ENCODE measurements at places on chromosomes 4 and X.
A peak's percentile ranks its signal among the peaks of the same experiment; 100 is the strongest.

DNA sequence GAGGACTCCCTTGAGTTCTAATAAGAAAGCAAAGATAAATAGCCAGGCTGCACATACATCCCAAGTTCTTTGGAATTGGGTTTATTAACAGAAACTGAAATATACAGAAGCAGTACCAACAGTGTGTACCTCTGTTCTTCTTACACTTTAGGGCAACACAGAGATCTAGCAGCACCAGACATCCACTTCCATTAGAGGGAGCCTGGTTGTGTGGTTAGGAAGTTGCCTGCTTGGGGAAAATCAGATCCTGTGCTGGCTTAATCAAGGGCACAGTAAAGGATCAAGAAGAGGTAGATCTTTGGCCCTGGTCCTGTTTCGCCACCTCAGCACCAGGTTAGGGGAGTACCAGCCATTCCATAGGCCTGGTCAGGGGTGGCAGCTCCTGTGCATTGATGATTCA is 231.1 kb upstream of the ARHGAP24 start:
- no peak for DNase-seq

DNA sequence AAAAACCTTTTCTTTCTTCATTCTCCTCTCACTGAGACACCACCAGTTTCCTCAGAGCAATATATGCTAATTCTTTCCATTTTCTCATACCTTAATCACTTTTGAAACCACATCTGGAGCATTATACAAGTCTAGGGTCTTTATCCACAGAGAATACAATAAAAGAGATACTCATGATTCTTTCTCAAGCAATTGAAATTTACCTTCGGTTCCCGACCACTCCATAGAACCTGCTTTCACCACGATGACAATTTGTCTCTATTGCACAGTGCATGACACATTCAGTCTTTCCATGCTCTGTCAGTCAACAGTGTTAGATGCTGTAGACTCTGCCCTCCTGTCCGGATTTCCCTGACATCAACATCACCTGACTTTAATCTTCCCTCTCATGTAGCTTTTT is 409.3 kb upstream of the NWD2 start:
- no peak for DNase-seq

GRCh38 chr4:5399790-5400421 is 308.5 kb downstream of the EVC2 start:
- peak; percentile 53 for DNase-seq

GRCh38 chr4:39627413-39627812 is 11.3 kb downstream of the SMIM14 start:
- DNase-seq = no peak

DNA sequence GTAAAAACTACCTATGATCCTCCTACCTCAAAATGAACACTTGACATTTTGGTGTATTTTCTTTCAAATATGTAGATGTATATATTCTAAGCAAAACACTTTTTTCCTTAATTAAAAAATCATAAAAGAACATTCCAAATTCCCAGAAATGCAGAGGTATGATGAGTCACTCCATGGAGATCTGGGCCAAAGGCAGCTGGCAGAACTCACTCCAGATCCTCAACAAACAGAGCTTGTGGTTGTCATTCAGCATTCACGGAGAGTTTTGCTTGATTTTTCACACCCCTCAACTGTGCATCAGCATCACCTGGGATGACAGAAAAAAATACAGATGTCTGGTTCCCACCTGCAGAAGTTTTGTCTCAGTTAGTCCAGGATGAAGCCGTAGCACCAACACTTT is 144.6 kb downstream of the KIT start:
- no peak for DNase-seq

DNA sequence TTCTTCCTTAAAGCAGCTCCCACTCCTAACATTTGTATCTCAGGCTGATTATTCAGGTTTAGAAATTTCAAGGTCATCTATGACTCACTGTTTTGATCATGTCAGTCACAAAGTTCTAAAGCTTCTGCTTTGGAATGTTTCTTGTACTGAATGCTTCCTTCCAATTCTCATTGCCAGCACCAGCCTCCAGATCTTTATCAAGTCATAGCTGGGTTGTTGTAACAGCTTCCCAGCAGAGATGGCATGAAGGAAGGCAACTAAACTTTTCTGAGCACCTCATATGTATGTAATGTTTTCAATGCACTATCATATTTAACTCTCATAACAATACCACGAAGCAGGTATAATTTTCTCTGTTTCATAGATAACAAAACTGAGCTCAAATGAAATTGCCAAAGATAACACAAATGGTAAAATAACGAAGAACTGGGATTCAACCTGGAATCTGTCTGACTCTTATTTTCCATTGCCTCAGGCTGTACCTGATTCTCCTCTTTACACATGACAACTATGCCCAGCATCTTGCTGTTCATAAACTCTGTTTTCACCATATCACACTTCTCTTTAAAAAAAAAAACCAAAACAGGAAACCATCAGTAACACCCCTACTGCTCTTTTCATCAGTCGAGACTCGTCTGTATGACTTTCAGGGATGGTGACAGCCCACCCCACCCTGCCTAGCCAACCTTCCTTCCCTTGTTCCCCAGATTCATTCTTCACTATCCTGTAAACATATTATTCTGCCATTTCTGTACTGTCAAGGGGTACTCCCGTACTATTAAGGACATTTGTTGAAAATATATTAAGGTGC is 13.4 kb downstream of the TRPC3 start:
- DNase-seq = no peak

DNA sequence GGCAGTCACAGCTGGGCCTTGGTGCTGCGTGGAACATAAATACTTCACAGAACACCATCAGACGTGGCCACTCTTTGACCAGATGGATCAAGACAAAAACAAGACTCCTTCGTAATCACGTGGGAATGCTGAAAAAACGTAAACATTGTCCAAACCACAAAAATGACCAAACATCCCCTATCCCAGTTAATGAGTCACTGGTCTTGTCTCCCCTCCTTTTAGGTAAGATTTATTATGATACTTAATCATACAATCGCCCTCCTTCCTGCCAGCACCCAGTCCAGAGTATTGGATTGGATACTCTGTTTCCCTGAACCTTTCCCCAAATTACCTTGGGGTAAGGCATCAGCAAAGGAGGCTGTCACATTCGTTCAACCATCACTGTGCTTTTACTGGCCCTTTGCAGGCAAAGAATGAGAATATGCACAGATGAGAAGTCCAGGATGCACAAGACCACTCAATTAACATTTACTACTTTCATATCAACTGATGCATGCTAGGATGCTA is 601 bp upstream of the TCEANC start:
- no peak for DNase-seq

GRCh38 chr4:96262057-96262456 is 422.2 kb downstream of the PDHA2 start:
- DNase-seq = no peak

DNA sequence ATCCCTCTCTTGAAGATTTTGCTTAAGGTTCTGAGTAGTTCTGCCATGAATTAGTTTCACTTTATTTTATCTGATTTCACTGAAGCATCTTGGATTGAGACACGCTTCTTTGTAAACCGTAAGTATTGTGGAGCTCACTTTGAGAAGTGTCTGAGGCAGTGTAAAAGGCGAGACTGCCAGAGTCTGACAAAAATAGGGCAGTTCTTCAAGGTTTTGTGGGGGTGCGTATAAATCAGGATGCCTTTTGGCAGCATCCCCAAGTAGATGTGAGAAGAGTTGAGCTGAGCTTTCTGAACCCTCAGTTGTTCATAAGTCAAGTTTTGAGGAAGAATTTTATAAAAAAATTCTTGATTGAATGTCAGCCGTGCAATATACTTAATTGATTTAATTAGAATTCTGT is 76.3 kb downstream of the RBPJ start:
- no peak for DNase-seq

GRCh38 chr4:7348946-7349900 is 85.5 kb downstream of the PSAPL1 start:
- no peak for DNase-seq

DNA sequence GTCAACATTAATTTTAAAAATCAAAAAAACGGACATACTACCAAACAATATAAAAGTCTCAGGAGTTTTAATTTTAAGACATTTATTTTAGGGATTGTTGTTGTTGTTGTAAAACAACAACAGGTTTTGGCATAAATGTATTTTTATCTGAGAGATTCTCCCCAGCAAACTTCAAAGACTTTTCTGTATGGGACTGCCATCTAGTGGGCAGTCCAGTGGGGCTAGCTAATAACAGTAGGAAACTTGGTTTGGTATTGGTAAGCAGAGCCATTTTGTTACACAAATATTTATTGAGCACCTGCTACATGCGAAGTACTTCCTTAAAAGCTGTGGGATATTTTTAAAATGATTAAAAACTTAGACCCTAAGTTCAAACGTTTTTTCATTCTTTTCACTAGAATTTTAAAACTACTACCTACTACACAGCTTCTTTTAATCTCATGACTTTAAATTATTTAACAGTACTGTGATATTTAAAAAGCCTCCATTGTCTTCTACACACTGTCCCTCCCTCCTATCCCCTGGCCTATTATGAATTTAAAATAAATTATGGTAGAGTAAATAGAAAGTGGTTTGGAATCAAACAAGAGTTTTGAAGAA is 1028.4 kb upstream of the INTU start:
- DNase-seq = no peak

GRCh38 chr4:110096405-110096804 is 102.0 kb downstream of the ELOVL6 start:
- DNase-seq = no peak

DNA sequence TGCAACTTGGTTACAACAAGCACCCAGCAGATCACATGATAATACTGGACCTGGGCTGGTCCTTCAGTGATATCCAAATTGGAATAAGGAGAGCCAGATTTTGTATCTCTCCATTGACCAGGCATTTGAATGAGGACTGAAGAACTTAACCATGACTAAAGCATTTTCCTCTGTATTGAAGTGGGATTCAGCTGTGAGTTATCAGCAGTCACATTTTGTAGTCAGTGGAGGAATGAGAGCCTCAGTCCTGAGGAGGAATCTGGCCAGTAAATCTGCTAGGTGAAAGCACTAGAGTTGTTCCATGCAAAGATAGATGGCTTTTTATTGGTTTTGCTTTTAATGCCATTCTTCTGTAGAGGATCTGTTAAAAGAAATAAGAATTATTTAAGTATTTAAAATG is 1506.0 kb downstream of the PCDH7 start:
- no peak for DNase-seq

GRCh38 chrX:118350221-118350620 is 4.3 kb downstream of the WDR44 start:
- no peak for DNase-seq

DNA sequence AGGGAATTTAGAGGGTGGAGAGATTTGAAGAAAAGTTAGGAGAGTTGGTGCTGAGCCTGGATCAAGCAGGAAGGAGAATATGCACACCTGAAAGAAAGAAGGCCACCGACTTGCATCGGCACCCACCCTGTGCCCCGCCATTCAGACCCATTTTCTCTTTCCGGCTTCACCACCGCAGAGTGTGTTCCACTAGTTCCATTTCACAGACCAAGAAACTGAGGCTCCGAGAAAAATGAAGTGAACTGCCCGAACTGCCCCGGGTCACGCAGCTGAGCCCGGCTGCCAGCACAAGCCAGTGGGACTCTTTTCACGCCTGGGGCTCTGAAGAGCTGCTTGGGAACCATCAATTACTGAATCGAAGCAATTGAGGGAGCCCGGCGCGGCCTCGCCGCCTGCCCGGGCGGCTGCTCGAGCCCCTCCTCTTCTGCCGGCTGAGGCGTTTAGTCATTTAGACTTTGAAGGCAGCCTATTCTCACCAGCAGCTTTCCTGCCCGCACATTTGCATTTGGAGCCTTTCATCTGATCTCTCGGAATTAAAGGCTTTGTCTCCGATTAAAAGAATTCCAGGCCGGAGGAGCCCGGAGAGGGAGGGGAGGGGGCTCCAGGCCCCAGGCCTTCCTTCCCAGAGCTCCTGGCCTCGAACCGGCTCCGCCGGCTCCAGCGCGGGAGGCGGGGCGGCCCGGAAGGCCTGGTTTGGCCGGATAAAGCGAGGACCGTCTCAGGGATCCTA is 140.2 kb upstream of the PJA1 start:
- DNase-seq = no peak

- no peak for DNase-seq
Observed at GRCh38 chr4:99234331-99235010, 15.4 kb upstream of the ADH6 start.

GRCh38 chrX:80223982-80224579 is 196.2 kb upstream of the TENT5D start:
- DNase-seq = no peak

DNA sequence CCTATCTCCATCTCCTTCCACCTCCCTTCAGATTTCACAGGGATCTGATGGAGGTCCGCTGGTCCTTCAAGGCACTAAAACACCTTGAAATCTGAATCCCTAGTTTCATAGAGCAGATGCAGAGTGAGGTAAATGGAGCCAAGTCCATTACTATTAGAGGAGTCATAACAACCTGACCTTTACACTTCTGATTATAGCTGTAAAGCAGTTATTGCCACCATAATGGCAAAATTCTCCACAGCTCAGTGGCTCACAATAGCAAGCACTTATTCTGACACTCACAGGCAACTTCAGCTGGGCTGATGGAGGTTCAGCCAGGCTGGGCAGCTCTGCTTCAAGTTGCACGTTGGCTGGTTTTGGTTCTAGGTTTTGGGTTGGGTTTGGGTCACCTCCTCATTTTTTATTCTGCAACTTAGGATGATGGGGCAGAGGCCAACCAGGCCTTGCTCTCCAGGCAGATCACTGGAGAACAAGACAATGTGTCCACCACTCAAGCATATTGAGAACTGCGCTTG is 51.4 kb upstream of the LRAT start:
- no peak for DNase-seq

- DNase-seq = no peak
Observed at GRCh38 chr4:152708361-152708760, 28.6 kb upstream of the TMEM154 start.

- peak; percentile 16 for DNase-seq
Observed at GRCh38 chrX:74924449-74925224, 615 bp downstream of the NEXMIF start.

DNA sequence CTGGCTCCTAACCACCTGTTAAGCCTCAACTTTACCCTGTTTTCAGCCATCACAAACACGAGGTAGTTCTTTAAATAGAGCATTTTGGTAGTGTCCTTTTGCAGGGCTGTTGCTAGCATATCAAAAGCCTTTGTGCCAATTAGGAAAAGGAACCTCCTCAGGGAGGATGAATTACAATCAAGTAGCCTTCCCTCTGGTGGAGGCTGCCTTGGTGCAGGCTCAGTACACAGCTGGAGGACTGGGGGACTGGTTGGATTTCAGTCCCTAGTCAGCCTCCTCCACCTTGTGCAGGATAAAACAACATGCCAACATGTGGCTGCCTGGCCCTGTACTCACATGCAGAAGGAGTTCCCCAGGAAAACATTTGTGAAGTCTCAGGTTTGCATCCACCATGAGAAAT is 53.1 kb downstream of the RASGEF1B start:
- DNase-seq = no peak

- no peak for DNase-seq
Observed at GRCh38 chr4:15751153-15751552, 27.0 kb upstream of the CD38 start.

- DNase-seq = no peak
Observed at GRCh38 chr4:94947681-94948108, 189.9 kb downstream of the BMPR1B start.

All from germinal center (tissue), 1 donor.